ENCODE measurements at places on chromosomes 5 and 9.

GRCh38 chr9:98795970-98796363, 388 bp downstream of the ANKS6 start:
- no peak for DNase-seq

GRCh38 chr9:12631866-12632265, 61.3 kb upstream of the TYRP1 start:
- DNase-seq = no peak

DNA sequence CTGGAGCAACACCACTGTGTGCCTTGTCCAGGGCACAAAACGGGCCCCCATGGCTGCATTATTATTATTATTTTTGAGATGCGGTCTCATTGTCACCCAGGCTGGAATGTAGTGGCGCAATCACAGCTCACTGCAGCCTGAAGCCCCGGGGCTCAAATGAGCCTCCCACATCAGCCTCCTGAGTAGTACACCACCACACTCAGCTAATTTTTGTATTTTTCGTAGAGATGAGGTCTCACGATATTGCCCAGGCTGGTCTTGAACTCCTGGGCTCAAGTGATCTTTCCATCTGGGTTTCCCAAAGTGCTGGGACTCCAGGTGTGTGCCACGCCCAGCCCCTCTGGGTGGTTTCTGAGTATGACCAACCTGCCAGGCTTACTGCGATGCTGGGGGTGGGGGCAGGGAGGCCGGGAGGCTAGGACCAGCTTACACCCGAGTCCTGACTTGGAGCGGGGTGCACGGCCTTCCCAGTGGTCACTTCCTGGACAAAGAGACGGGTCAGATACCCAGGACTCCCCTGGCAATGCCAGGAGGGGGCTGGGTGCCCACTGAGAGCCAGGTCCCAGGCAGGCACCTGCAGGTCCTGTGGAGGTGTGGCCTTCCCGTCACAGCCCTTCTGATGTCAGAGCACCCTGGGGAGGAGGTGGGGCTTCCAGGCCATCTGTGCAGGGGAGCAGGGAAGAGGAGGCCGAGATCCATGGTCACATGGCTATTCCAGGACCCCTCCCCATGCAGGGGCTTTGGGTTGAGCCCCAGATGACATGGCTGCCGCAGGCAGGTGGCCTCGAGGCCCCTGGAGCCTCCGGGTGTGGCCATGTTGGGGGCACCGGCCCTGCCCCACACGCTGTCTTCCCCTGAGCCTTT, 8.3 kb upstream of the NRARP start:
- peak; percentile 36 for DNase-seq

- no peak for DNase-seq
Observed at GRCh38 chr5:137836997-137837396, 30.7 kb upstream of the MYOT start.

- DNase-seq = no peak
Observed at GRCh38 chr5:18999478-18999877, 988.5 kb downstream of the CDH18 start.

DNA sequence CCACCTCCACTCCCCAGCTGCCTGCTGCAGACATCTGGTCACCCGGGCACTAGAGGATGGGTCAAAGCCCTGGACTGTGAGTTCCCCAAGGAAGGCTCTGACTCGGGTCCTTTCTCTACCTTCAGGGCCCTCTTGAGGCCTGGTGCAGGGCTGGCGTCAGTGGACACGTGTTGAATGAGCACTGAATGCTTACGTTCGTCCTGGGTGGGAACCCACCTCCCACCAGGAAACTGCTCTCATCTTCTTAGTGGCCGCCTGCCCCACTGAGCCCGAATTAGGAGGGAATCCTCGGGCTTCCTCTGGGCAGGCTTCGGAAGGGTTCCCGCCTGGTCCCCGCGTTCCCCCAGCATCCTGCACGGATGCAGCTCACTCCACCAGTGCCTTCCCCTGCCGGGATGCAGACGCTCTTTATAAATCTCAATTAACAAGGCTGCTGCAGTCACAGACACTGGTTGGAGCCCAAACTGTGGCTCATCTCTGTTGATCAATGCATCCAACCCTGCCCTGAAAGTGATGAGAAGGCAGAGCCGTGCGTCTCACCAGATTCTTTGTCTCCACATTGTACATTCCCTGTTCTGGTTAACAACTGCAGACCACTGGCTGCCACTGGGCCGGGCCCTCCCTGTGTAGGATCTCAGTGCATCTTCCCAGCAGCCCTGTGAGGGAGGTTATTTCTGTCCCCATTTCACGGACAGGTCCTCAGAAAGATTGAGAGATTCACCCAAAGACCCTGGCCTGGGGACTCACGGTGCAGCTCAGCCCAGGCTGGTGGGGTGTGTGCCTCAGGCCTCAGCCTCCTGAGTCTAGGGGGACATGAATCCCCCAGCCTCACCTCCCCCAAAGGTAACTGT, 168.8 kb downstream of the GAPVD1 start:
- no peak for DNase-seq

DNA sequence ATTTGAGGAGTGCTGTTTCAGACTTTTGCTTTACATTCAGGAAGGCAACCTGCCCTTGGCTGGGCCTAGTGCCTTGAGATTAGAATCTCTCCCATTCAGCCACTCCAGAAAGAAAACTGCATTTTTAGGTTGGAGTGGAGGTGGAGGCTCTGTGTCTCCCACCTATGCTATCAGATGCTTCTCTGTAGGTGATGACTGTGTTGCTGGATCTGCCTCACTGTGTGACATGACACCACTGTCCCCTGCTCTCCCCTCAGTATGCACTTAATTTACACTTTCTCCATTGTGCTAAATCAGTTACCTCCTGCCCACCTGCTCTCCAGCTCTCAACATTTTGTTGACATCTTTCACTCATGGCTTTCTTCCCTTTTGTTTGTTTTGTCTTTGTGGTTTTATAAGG, 265.8 kb downstream of the TENT4A start:
- DNase-seq = no peak

GRCh38 chr5:32595118-32595517, 9.8 kb downstream of the SUB1 start:
- DNase-seq = no peak

GRCh38 chr5:163759000-163759704, 253.7 kb downstream of the MAT2B start:
- no peak for DNase-seq

GRCh38 chr9:134855231-134855899, 25.2 kb upstream of the FCN2 start:
- peak; percentile 6 for DNase-seq

GRCh38 chr5:36689225-36689624, 82.8 kb downstream of the SLC1A3 start:
- DNase-seq = no peak

- DNase-seq = no peak
Observed at GRCh38 chr5:53180538-53180937, 71.0 kb upstream of the MOCS2 start.

- no peak for DNase-seq
Observed at GRCh38 chr5:122402955-122403685, 91.1 kb downstream of the SNCAIP start.

- no peak for DNase-seq
Observed at GRCh38 chr9:12740845-12741244, 34.0 kb upstream of the LURAP1L start.

DNA sequence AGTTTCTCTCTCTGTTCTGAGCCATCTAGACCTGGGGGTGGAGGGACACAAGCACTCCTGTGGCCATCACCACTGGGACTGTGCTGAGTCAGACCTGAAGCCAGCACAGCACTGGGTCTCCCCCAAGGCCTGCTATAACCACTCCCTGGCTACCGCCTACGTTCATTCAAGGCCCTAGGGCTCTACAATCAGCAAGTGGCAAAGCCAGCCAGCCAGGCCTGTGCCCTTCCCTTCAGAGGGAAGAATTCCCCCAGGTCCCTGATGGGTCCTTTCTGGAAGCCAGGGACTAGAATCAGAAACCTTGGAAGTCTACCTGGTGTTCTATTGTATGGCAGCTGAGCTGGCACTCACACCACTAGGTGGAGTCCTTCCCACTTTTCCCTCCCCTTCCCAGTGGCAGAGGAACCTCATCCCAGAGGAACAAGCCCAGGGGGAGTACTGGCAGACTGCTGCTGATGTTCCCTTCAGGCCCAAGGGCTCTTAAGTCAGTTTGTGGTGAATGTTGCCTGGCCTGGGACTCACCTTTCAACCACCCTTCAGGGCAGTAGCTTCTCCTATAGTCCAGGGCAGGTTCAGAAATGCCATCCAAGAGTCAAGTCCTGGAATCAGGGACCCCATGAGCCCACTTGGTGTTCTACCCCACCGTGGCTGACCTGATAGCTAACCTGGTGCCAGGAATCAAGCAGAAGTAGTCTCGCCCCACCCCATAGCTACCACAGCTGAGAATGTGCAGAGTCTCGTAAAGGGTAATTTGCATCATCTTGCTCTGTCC, 20.0 kb downstream of the JMY start:
- no peak for DNase-seq

GRCh38 chr9:3909966-3910650, 384.3 kb upstream of the RFX3 start:
- no peak for DNase-seq

- no peak for DNase-seq
Observed at GRCh38 chr9:110282018-110282738, 25.9 kb upstream of the TXN start.

GRCh38 chr9:128355451-128355850, 15.1 kb downstream of the SLC27A4 start:
- DNase-seq = no peak

GRCh38 chr9:92289708-92290390, 3.6 kb downstream of the IARS1 start:
- no peak for DNase-seq

DNA sequence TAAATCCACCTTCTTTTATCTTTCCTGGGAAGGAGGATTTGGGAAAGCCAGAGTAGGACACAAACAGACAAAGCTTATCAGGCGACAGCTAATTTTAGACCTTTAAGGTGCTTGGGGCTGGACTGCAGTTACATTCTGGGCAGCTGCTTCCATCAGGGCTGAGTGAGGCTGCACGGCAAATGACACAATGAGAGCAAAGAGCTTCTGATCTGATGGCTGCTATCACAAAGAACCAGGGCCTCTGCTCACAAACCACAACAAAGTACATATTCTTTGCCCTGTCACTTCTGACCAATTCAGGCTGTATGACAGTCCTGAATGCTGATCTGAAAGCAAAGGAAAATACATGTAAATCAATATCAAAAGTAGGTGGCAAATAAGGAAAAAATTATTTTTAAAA, 93.1 kb downstream of the MRPS27 start:
- no peak for DNase-seq

GRCh38 chr9:131028221-131028884, 19.4 kb downstream of the LAMC3 start:
- DNase-seq = no peak

GRCh38 chr5:149403923-149404745, 25.0 kb upstream of the IL17B start:
- DNase-seq = no peak

DNA sequence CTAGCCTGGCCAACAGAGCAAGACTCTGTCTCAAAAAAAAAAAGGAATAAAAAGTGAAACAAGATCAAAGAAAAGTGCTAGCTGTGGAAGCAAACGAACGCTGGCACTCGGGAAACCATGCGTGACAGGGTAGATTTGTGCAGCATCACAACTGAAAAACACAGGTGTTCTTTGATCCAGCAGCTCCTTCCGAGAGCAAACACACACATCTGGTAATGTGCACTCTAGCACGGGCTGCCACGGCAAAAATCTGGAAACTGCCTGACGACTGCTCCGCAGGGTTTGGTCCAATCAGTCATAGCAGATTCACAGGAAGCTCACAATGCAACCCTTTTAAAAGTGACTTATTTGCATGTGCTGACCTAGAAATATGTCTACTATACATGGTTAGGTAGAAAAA, 80.0 kb downstream of the SYK start:
- DNase-seq = no peak

GRCh38 chr9:123058834-123059233, 25.4 kb downstream of the GPR21 start:
- DNase-seq = no peak

DNA sequence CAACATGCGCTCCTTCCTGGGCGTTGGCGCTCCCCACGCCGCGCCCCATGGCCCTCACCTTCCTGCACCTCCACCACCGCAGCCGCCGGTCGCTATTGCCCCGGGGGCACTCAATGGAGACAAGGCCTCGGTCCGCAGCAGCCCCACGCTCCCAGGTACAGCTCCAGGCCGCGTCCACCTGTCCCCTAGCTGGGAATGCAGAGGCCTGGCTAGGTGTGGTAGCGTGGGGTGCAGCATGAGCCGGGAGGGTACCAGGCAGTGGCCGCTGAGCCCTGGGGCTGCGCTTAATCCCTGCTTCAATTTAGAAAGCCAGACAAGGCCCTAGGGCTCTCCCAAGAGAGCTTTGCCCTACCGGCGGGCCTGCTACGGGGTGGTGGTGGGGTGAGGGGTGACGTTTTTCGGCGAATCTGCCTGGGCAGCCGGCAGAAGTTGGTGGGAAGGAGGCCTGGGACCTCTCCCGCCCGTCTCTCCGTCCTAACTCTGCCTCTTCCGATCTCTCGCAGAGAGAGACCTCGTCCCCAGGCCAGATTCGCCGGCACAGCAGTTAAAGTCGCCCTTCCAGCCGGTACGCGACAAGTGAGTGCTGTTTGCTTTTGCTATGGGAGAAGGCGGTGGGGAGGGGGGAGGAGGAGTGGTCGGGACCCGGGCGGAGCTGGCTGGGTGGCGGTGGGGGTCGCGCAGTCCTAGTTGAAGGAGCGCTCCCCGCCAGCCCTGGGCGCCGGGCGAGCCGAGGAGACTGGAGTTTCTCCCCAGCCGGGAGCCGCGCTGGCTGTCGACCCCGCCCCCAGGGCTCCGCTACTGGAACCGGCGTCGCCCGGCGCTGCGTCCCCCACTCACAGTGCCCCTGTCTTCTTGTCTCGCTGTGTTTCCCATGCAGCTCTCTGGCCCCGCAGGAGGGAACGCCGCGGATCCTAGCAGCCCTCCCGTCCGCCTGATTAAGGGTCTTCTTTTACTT, 4.8 kb downstream of the IRX1 start:
- DNase-seq = no peak

DNA sequence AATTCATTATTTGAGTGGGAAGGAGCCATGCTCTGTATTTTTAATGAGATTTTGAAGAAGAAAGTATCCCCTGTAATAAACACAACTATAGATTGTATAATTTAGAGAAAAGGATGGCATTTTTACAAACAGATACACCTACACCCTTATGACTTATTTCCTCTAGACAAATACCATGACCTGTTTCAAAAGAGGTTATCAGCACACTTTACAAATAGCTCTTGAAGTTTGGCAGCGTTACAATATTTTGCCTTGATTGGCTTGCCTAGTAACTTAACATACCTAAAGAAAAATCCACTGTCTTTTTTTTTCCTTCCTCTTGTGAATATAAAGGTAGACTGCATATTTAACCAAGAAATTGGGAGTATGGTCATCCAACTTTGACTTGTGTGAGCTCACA, 28.5 kb upstream of the CETN3 start:
- no peak for DNase-seq

GRCh38 chr9:133677126-133678010, 41.2 kb downstream of the DBH start:
- no peak for DNase-seq
